GM06990 (cell line): ENCODE measurements at places on chromosomes 4 and X.

DNA sequence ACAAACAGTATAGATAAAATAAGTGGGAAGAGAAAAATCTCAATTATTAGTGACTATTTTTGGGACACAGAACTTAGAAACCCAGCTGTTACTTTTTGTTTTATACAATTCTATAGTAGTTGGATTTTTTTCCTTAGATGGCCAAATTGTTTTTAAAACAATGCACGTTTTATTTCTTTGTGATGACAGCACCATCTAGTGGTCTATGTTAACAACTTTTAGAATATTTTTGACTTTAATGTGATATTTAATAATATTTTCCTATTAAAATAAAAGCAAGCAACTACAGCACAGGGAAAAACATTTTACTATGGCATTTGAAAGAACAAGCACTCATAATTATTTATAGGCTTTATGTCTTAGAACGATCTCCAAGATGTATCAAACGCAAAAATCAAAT, 5.6 kb upstream of the SMIM31 start:
- no peak for DNase-seq

DNA sequence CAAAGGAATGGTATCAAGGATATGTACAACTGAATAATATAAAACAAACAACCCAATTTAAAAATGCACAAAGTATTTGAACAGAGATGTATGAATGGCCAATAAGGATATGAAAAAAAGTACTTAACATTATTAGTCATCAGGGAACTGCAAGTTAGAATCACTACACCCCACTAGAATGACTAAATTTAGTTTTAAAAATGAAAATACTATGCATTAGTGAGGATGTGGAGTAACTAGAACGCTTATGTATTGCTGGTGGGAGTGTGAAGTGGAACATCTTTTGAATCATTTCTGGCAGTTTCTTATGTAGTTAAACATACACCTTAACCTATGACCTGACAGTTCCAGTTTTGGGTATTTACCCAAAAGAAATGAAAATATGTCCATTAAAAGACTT, 13.0 kb upstream of the SLC16A2 start:
- peak; percentile 16 for DNase-seq

DNA sequence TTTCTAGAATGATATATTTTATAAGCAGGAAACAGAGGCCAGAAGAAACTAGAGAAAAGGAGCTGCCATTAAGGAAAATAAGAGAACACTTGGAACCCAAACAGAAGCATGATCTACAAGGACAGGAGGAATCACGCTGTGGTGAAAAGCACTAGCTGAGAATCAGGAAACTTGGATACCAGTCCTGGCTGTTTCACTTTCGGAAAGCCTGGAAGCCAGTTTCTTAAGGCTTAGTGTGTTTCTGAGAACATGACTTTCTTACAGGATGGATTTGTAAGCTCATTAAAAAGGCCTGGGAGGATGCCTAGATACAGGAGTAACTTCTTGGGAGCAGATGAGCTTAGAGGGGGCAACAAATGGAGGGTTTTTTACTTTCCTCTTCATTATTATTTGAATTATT, 36.9 kb downstream of the TLL1 start:
- no peak for DNase-seq

DNA sequence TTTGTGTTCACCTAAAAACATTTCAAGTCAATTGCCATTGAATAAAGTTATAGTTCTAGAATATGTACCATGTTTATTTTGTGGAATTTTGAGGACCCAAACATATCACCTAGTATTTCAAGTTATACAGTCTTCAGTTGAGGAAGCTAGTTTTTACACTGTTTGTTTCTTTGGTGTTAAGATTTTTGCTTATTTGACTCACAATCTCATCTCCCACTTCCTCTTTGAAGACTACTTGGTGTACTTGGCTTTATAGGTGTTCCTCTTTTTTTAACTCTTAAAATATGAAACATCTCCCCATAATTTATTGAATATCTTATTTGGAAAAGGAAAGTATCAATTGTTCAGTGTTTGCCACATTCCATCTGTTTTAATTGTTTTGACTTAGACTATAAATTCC, 675.4 kb downstream of the RAPGEF2 start:
- DNase-seq, result no peak

- DNase-seq, result no peak
Measured at GRCh38 chr4:137688651-137689050, 156.4 kb upstream of the PCDH18 start.

DNA sequence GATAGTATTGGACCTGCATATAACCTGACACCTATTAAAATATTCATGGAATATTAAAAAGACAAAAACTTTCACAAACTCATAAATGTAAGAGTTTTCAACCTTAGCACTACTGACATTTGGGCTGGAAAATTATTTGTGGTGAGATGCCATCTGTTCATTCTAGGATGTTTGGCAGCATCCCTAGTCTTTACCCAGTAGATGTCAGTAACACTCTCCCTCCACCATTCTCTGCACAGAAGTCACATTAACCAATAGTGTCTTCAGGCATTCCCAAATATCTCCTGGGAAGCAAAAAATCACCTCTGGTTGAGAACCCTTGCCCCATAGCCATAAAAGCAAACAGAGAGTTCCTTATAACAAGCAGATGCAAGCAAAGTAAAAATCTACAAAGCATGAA, 41.4 kb upstream of the NDST4 start:
- DNase-seq, result no peak
